ENCODE measurements at places on chromosomes 1 and 21. TPM values are rescaled to one million over a fixed set of nuclear protein-coding genes. Genes with fewer than 3 reads are reported as not detected.

GRCh38 chr1:61285371-61285885, 203.1 kb downstream of the NFIA start:
- no peaks in the 10 kb centered on the region for H3K27me3 ChIP-seq
- H3K4me1 ChIP-seq = no peaks in the 10 kb centered on the region
- no peak overlapping the region for H3K4me3 ChIP-seq
- H3K27ac ChIP-seq = no peak overlapping the region
- DNase-seq = no peak
- H3K36me3 ChIP-seq = no peaks in the 10 kb centered on the region

DNA sequence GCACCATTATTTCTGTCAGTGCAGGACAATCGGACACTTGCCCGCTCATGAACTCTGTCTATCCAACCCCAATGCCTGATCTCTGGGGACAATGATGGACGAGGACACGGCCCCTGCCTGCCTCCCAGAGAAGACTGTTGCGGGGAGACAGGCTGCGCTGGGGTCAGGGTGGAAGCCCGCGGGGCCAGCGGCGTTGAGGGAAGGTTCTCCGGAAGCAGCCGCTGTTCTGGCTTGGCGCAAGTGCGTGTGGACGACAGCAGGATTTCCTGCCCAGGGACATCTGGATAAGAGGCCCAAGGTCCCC, 18.8 kb downstream of the RHBG start:
- no peak overlapping the region for H3K27ac ChIP-seq
- no peaks in the 10 kb centered on the region for H3K36me3 ChIP-seq

- H3K4me1 ChIP-seq = peaks cover 14% of the 10 kb centered on the region
- H3K4me3 ChIP-seq = no peak overlapping the region
- H3K27me3 ChIP-seq = no peaks in the 10 kb centered on the region
- DNase-seq = no peak
- peaks cover 32% of the 10 kb centered on the region for H3K36me3 ChIP-seq
- H3K27ac ChIP-seq = no peak overlapping the region
Observed at GRCh38 chr1:21269461-21270085, 20.7 kb downstream of the ECE1 start.

The LCE2B gene
- not detected for total RNA-seq

The COL6A2 gene
- total RNA-seq = 782 TPM

GRCh38 chr1:30761381-30762151, 4.0 kb upstream of the LAPTM5 start:
- H3K4me3 ChIP-seq = no peak overlapping the region
- peaks cover 10% of the 10 kb centered on the region for H3K4me1 ChIP-seq
- no peaks in the 10 kb centered on the region for H3K36me3 ChIP-seq
- no peak for DNase-seq

- H3K27ac ChIP-seq = no peak overlapping the region
- H3K4me3 ChIP-seq = no peak overlapping the region
- H3K27me3 ChIP-seq = no peaks in the 10 kb centered on the region
- DNase-seq = peak; percentile 23
- no peaks in the 10 kb centered on the region for H3K4me1 ChIP-seq
Observed at GRCh38 chr1:58441699-58442098, 104.8 kb downstream of the OMA1 start.

- no peak overlapping the region for H3K4me3 ChIP-seq
- no peaks in the 10 kb centered on the region for H3K27me3 ChIP-seq
- no peak overlapping the region for H3K27ac ChIP-seq
- no peaks in the 10 kb centered on the region for H3K4me1 ChIP-seq
Observed at GRCh38 chr1:97837161-97837560, 83.7 kb downstream of the DPYD start.

GRCh38 chr21:15480160-15480559, 249.6 kb upstream of the USP25 start:
- no peak overlapping the region for H3K27ac ChIP-seq
- H3K36me3 ChIP-seq = no peaks in the 10 kb centered on the region
- H3K4me3 ChIP-seq = no peak overlapping the region

DNA sequence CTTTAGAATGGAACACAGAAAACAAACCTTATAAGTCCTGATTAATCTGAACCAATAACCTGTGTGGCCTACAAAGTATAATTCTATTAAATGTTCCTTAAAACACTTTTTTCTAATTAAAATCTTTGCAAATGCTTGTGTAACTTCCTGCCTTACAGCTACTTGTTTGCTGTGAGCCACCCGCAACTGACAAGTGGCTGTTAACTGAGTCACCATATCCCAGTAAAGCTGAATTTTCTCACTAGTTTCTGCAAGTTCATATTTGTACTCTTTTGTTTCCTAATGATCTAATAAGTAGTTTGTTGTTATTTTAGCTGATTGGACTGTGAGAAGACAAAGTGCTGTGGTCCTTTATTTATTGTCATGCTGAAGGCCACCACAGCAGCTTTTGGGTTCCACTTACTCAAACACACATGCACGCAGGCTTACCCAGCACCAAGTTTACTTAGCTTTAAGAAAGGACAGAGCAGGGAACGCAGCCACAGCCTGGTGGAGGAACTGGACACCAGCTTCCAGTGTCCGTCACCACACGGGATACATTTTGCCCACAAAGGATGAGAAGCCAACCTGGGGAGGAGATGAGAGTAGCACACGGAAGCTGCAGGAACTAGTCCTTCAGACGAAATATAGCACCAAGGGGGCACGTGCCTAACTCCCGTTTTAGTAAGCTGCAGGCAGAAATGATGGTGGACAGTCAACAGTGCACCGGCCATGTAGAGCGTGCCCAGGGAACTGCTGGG, 47.8 kb downstream of the LCA5L start:
- no peak overlapping the region for H3K27ac ChIP-seq
- peaks cover 3% of the 10 kb centered on the region for H3K36me3 ChIP-seq
- no peaks in the 10 kb centered on the region for H3K27me3 ChIP-seq
- DNase-seq = peak; percentile 8
- no peak overlapping the region for H3K4me3 ChIP-seq

DNA sequence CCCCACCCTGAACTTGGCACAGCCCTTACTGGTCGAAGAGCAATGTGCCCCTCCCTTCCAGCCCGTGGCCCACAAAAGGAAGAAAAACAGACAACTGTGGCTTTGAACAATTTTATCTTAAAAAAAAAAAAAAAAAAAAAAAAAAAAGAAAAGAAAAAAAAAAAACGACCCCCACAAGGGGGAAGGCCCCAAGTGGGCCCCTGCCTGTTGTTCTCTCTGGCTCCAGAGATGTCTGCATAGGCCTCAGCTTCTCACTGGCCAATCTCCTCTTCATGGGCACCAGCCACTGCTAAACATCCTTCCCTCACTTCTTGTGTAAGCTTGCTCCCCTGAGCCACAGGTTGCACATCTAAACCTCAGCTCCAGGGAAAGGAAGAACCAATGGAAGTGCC, 386 bp upstream of the TSTD1 start:
- no peaks in the 10 kb centered on the region for H3K27me3 ChIP-seq
- H3K27ac ChIP-seq = no peak overlapping the region
- H3K36me3 ChIP-seq = peaks cover 25% of the 10 kb centered on the region
- DNase-seq = no peak
- H3K4me3 ChIP-seq = no peak overlapping the region
- H3K4me1 ChIP-seq = no peaks in the 10 kb centered on the region

DNA sequence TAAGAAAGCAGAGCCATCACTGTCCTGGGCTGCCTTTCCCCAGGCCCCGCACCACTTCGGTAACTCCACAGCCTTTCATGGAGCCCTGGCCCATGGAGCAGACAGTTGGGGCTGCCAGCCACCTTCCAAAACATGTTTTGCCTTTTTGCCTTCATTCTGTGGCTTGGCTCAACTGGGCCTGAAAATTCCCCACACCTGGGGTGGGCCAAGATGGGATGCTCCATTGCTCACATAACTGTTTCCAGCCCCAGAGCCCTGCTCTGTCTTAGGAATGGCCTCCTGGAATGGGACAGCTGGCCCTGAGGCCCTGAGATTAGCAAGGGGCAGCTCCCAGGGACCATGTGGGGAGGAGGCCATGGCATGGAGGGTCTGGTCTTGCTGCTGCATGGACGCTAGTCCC, 10.9 kb upstream of the PRELP start:
- no peak for DNase-seq
- H3K4me1 ChIP-seq = peaks cover 27% of the 10 kb centered on the region
- no peaks in the 10 kb centered on the region for H3K27me3 ChIP-seq
- H3K4me3 ChIP-seq = no peak overlapping the region
- H3K27ac ChIP-seq = no peak overlapping the region

- no peak overlapping the region for H3K27ac ChIP-seq
- no peaks in the 10 kb centered on the region for H3K36me3 ChIP-seq
- peaks cover 1% of the 10 kb centered on the region for H3K27me3 ChIP-seq
- H3K4me3 ChIP-seq = no peak overlapping the region
- DNase-seq = peak; percentile 51
- peaks cover 17% of the 10 kb centered on the region for H3K4me1 ChIP-seq
Observed at GRCh38 chr1:9399510-9400424, 107.1 kb downstream of the SPSB1 start.

The SYT2 gene
- not detected for total RNA-seq

The TTC22 gene
- total RNA-seq = not detected

The TMEM240 gene
- 4.9 TPM for total RNA-seq

The RGS8 gene
- total RNA-seq = not detected

DNA sequence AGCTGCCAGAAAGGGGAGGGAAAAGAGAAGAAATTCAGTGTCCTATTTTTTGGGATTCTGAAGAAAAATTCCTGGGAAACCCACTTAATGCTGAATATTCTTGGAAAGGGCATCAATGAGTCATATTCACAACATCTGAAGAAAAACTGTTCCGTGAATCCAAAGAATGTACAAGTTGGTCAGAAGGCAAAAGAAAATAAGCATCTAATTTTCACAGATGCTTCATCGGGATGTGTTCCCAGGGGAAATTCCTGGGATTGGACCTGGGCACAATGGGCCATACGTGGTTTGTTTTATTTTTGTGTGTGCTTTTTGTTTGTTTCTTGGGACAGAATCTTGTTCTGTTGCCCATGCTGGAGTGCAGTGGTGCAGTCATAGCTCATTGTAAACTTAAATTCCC, 112.2 kb downstream of the MAP3K21 start:
- no peaks in the 10 kb centered on the region for H3K4me1 ChIP-seq
- H3K27me3 ChIP-seq = no peaks in the 10 kb centered on the region
- H3K4me3 ChIP-seq = no peak overlapping the region

- no peak overlapping the region for H3K4me3 ChIP-seq
- peaks cover 3% of the 10 kb centered on the region for H3K27me3 ChIP-seq
- H3K27ac ChIP-seq = no peak overlapping the region
- no peak for DNase-seq
- no peaks in the 10 kb centered on the region for H3K4me1 ChIP-seq
Observed at GRCh38 chr21:42406866-42407265, 3.2 kb downstream of the UBASH3A start.

The CNIH3 gene
- total RNA-seq = 15.7 TPM

DNA sequence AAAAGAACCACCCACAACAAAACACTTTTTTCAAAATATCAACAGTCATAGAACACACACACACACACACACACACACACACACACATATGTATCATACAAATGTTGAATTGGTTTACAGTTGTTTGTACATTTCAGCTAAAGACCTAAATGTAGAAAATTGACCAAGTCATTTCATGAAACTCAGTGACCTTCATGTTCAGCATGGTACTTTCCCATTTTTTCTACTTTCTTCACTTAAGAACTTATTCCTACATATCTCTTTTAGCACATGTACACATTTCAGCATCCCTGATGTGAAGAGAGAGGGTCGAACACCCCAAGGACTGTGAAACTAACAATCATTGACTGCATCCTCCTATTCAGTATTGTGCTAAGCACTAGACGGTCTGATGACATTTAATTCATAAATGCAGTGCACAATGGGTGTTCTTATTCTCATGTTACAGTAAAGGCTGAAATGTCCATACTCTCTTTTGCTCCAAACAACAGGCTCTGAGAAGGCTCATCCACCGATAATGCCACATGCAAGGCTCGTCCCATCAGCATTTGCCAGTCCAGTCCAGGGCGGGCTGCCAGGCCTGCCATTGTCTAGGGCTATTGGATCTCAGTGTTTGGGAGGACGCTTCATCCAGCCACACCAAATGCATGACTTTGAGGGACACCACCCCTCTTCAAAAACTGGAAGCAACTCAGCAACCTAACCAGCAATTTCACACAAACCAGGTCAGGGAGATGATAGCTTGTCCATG, 150.1 kb upstream of the RUNX1 start:
- no peak overlapping the region for H3K4me3 ChIP-seq
- no peaks in the 10 kb centered on the region for H3K36me3 ChIP-seq
- DNase-seq = no peak
- H3K27me3 ChIP-seq = no peaks in the 10 kb centered on the region
- H3K27ac ChIP-seq = no peak overlapping the region
- peaks cover 20% of the 10 kb centered on the region for H3K4me1 ChIP-seq

The NUP210L gene
- 0.17 TPM for total RNA-seq

DNA sequence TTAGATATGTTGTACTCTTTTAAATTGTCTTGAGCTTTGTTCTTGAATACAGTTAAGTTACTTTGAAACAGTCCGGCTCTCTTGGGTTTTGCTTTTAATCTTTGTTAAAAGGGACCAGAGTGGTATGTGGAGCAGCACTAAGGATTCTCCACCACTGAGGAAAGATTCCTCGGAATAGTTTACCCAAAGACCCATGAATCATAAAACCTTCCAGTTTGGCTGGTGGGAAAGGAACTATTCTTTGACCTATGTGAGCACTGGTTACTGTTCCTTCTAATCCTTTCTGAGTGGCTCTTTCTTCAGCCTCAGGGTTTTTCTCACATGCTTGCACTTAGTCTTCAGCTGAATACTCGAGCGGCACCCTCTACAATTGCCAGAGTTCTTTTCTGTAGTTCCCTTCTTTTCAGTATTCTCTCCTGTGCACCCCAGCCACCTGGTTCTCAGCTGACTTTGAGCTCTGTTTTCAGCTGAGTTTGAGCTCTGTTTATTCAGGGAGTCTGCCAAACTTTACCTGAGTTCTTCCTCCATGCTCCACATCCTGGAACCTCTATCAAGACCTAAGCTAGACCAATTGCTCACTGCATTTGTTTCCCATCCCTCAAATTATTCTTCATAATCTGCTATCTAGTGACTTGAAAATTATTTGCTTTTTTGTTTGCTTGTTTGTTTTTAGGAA, 253.8 kb upstream of the PLXNA2 start:
- no peaks in the 10 kb centered on the region for H3K36me3 ChIP-seq
- no peaks in the 10 kb centered on the region for H3K27me3 ChIP-seq
- DNase-seq = no peak
- no peak overlapping the region for H3K4me3 ChIP-seq

The KPRP gene
- total RNA-seq = not detected

GRCh38 chr21:17472592-17473271, 40.1 kb upstream of the CXADR start:
- H3K4me1 ChIP-seq = no peaks in the 10 kb centered on the region
- no peak overlapping the region for H3K27ac ChIP-seq
- DNase-seq = no peak
- no peaks in the 10 kb centered on the region for H3K27me3 ChIP-seq
- H3K4me3 ChIP-seq = no peak overlapping the region

DNA sequence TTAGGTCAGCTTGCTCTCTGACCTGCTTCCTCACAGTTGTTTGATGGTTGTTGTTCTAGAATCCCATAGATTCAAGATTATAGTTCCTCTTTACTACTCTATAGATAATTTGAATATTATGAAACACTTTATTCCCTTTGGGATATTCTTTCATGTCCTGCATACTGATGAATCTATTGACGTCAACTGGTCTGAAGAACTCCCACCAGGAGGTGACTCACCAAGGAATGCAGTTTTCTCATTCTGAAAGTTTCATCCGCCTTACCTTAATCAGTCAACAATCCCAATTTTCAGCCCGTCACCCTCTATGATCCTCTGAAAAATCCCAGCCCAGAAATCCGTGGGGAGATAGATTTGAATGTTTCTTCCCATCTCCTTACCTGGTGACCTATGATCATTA, 834.1 kb upstream of the PRMT6 start:
- no peak overlapping the region for H3K4me3 ChIP-seq
- DNase-seq = peak; percentile 45
- no peaks in the 10 kb centered on the region for H3K4me1 ChIP-seq
- H3K27me3 ChIP-seq = no peaks in the 10 kb centered on the region
- H3K27ac ChIP-seq = no peak overlapping the region
- H3K36me3 ChIP-seq = no peaks in the 10 kb centered on the region

Data from fibroblast of lung (primary cell).